ENCODE measurements at places on chromosomes 16 and 17.

- no peak for DNase-seq
These were observed at the start of gene MIF4GD for GRCh38 chr17:75270966-75271232. Gene MIF4GD, minus strand, starts transcription at chr17:75271231. Its CDS starts 1,036 bp downstream, at chr17:75270195.

GRCh38 chr17:82943751-82944150, 103.9 kb upstream of the ZNF750 start:
- DNase-seq, result no peak

GRCh38 chr17:65698381-65699061, 137.1 kb upstream of the AXIN2 start:
- no peak for DNase-seq

DNA sequence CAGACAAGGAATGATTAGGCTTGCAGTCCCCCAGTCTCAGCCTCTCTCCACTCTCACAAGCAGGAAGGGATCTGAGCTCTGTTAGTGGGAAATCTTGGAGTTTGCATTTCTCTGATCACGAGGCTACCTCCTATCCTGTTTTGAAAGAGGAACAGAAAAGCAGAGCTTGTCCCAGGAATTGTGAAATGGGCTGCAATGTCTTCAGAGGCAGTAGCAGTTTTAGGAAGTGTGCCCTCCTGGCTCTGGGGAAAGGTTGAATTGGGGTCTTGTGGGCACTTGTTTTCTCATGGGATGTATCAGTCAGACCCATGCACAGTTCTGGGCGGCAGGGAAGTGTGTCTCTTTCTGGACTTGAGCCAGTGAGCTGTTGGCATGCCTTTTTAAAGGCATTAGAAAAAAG, 22.8 kb downstream of the NUP85 start:
- no peak for DNase-seq

DNA sequence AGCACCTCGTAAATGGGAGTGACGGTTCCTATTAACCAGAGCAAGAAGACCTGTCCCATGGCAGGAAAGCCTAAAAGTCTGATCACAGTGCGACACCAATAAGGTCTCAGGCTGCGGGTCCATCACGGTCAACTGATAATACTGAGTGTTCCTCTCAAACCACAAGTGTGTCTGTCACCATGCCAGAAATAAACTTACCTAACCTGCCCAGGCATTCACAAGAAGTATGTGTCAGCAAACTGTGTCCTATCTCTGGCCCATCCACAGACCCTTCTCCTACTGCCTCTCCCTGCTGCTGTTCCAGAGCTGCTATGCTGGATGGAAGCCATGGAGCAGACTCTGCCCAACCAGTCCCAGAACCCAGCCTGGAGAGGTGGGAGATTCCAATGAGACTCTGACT, 73.5 kb downstream of the ZNF423 start:
- no peak for DNase-seq
